ENCODE measurements at places on chromosomes 3 and 15.

GRCh38 chr3:73215281-73215680 lies 153.8 kb downstream of the EBLN2 start:
- no peak for DNase-seq

DNA sequence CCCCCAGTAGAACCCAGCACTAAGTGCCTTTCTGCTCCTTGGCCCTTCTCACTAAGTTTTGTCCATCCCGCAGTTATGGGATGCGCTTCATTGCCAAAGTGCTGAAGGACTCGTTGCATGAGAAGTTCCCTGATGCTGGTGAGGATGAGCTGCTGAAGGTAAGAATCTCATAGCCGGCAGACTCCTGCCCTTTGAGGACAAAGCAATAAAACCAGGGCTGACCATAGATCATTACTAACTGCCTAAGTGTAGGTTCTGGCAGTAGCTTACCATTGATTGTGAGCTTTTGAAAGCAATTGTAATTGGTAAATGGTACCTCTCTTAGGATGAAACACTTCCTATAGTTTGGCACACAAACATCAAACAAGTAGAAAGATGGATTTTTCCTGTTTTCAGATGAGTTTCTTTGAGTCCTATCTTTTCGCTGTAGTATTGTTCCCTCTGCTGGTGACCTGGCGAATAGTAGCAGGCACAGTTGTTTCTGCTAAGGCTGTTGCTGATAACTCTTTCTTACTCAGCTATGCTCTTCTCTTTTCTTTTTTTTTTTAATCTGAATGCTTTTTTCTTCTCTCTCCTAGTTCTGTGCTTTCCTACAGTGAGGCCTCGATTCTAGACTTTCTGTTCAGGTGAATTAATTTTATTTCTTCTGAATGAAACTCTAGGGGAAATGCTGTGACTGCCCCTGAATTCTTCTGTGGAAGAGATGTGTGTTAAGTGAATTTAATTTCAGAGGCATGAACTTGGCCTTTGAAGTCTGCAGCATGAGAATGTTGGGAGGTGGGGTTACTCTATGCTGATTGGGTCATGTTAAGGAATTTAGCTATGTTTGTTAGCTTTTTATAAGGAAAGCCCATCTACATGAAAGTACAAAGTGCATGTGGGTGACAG lies 47.4 kb upstream of the CRTC3 start:
- DNase-seq = no peak

DNA sequence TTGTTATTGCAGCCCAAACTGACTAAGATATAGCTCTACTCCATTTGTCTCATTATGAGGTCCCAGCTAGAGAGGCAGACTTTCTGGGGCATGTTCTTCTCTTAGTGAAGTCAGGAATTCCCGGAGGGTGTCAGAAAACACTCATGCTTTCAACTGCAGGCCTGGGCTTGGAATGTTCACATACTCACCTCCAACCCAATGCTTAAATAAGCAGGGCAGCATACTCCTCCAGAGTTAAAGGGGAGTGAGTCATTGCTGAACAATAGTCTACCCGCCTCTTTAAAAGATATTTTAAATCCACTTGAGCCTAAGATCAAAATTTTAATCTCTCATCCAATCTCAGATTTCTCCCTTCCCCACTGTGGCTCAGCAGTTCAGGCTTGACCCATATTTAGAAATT lies 167.8 kb upstream of the DPH6 start:
- DNase-seq = no peak

DNA sequence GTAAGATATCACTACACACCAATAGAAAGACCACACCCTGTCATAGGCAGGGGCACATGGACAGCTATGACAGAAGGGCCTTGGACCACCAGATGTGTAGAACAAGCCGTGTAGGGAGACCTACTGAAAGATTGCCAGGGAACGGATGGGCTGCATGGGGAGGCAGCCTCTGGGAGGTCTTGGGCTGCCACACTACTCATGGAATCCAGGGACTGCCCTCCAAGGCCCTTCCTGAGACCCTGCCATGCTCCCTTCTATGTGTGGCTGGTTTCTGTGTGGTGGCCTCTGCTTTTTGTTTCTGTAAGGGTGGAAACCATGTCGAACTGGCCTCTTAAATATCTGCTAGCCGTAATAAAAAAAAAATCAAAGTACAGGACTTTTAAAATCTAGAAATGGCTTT lies 86.9 kb downstream of the OCA2 start:
- DNase-seq = no peak

GRCh38 chr15:56856934-56857333 lies 61.5 kb upstream of the TCF12 start:
- DNase-seq = no peak
